B cell (primary cell): ENCODE measurements at places on chromosomes 11 and 22.

DNA sequence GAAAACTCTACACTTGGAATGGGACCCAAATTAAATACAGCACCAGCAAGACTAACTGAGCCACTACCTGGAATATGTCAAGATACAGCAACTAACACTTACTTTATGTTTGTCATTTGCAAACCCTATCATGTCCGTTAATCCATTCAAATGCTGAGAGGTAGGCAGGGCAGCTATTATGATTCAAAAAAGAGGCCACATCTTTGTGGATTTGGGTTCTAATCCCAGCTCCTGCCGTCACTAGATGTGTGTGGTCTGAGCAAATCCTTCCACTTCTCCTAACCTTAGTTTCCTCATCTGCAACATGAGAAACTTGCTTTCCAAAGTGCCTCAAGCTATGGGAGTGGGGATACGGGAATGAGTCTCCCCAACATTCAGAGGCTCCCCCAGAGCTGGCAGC, 24.2 kb downstream of the FLI1 start:
- no peak for DNase-seq

DNA sequence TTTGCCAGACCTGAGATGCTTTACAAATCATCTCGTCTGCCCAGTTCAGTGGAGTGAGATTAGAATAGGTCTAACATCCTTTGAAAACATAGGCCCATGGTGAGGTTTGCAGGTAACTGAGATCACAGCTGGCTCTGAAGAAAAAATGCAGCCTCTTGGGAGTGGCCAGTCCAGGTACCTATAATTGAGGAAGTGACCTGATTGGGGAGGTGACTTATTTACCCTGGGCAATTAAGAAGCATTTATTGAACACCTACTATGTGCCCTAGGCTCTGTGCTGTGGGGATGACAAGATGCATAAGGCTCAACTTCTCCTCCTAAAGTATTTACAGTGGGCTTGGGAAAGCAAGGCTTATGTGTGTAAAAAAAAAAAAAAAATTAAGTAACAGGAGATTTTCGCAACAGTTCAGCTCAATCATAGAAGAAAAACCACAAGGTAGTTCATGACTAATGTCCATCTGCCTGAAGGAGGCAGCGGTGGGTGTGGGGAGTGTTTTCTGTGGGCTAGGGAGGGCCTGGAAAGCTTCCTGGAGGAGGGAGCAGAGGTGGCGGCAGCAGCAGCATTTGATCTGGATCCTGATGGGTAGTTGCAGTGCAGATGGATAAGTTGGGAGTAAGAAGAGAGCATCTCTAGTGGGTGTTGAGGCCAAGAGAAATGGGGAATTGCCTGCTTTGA, 16.1 kb downstream of the MICAL2 start:
- DNase-seq, result no peak

DNA sequence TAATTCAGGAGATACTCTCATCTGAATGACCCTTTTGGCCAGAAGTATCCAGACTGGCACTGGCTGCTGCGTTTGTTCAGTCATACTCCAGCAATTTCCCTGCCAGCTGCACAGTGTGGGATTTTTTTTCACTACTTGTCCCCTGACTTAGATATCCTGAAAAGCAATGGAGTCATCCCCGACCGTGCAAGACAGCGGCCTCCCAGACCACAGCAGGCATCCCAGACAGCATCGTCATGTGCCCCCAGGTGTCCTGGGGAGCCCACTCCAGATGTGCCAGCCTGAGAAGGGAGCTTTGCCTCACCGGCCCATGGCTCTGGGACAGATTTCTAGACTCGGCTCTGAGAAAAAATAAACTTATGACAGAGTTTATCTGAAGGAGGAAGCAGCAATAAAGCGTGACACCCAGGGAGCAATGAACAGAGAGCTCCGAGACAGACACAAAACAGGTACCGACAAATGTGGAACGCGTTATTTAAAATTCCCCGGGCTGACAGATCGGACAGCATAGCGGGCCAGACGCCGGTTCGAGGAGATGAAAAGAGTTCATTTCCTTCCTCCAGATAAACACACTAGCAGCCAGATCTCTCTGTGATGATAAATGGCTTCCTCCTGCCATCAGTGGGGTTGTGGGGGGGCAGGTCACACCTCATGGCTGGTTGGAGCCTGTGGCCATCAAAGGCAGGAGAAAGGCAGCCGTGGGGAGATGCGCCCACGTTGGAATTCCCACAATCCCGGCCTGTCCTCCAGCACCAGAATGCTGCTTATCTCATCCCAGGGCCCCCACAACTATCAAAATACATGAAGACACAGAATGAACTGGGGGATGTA, 106.4 kb upstream of the FGF3 start:
- DNase-seq, result peak; percentile 28

DNA sequence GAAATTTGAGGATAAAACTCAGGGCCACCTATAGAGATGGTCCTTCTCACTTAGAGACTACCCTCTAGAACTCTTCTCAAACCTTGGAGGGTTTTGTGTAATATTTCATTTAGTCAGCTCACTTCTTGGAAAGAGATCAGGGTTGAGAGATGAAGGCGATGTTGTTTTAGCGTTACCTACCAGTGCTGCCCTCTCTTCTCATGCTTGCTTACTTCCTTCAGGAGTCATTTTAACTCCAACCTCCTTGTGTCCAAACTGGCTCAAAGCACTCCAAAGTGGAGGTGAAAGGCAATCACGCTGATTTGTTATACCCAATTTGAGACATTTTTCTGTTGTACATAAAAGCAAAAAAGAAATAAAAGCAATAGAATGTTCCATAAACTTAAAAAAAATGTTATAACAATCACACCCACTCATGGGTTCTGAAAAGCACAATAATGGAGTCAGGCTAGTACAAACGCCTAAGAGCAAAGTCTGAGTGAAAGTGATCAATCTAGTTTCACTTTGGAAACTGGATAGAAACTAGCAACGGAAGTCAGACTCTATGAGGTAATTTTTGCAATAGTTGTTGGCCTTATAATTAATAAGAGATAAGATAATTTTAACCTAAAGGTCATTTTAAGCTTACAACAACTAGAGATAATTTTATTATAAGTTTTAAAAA, 117.1 kb downstream of the MRTFA start:
- peak; percentile 34 for DNase-seq

GRCh38 chr22:46140989-46141928, 9.1 kb upstream of the PPARA start:
- DNase-seq, result no peak

DNA sequence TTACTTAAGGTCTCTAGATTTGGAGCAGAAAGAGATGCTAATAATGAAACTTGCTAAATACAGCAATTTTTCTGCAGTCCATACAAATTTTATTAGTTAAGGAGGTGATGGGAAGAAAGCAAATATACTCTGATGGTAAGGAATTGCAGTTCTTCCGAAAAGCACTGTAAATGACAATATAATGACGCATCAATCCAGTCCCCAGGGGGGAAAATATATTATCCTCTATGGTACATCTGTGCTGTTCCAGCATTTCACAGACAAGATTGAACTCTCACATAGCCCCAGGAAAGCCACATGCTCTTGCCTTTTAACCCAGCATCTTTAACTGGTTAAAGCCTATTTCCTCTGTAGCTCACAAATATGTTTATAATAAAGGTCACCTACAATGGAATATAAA, 416.6 kb upstream of the CCDC90B start:
- no peak for DNase-seq

DNA sequence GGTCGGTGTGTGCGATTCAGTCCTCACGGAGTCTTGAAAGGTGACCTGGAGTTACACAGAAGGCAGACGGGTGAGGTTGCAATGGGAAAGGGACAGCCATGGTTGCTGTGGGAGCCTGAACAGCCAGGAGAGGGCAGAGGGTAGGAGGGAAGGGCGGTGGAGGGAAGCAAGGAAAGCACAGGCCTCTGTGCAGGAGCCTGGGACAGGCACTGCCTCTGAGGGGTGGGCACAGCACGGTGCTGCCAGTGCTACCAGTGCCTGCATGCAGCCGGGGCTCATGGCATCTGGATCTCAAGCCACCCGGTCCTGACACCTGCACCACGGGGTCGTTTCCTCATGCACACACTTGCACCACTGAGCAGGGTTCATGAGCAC, 401.0 kb downstream of the TBC1D22A start:
- no peak for DNase-seq

DNA sequence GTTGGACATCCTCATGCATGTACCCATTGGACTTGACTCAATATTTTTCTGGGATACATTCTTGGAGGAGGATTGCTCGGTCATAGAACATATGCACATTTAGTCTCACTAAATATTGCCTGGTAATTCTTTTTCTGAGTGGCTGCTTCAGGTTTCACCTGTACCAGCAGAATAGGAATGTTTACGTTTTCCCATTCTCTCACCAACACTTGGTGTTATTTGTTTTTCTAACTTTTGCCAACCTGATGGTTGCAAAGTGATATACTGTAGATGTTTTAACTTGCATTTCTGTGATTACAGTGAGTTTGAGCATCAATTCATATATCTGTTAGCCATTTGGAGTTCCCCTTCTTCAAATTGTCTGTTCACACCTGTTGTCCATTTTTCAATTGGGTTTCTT, 1.3 kb upstream of the MRGPRD start:
- DNase-seq, result no peak

GRCh38 chr11:100939571-100939970, 190.0 kb downstream of the PGR start:
- DNase-seq, result no peak

DNA sequence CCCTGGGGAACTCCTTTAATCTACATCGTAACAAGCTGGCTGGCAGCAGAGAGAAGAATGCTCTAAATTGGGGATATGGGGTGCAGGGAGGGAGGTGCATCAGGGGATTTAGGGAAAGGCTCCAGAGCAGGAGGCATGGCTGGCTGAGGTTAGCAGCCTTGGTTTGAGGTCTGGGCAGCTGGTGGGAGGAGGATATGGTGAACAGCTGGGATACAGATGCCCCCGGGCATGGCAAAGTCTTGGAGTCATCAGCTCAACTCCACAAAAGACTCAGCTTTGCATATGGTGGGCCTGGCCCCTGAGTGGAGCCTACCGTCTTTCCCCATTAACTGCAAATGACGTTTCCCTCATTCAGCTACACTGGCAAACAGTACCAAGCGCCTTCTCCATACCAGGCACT, 5.4 kb downstream of the FAM83F start:
- no peak for DNase-seq

DNA sequence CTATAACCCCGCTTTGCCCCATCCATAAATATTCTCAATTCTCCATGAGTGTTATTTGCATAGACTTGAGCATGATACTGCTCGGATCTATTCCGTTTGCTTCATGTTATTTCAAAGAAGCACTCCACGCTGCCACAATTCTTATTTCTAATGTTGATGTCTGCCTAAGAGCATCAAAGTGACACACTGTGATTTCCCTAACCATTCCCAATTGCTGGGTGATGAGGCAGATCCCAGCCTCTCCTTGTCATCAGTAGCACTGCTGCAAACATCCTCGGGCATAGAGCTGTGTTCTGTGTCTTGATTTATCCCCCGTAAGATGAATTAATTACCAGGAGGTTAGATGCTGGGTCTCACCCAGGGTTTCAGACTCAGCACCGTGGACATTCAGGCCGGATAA, 178.3 kb upstream of the SEZ6L start:
- DNase-seq, result no peak

DNA sequence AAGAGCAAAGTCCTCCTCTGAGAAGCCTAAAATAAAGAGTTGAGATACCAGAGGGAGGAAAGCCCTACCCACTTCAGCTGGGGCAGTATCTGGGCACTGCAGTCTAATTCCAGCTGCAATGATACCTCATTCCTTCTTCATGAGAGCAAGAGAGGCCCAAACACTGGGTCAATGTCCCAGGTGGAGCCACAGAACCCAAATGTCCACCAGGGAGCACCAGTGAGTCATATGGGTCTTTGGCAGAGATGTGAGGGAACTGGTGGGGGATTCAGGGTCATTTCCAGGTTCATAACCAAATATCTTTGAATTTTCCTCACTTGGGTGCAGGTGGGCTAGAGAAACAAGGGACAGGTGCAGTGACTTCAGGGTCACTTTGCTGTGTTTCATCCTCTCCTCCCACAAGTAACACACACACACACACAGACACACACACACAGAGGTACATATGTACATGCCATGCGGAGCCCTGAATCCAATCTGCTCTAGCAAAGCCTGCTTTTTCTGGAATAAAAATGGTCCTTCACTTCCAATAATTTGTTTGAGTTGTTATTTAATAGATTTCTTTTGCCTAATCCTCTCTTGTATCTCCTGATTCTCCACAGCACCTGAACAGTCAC, 585.4 kb downstream of the SOX6 start:
- no peak for DNase-seq

DNA sequence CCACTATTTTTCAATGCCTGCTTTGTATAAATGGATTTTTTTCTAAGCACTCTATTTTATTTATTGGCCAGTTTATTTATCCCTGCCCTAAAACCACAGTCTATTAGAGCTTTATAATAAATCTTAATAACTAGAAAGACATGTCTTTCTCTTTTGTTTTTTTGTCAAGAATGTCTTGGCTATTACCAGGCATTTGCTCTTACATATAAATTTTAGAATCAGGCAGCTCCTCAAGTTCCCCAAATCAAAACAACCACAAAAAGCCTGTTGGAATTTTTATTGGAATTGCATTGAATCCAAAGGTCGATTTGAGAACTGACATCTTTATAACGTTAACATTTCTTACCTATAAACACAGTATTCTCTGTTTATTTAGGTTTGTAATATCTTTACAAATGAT, 85.8 kb upstream of the SC5D start:
- DNase-seq, result no peak

DNA sequence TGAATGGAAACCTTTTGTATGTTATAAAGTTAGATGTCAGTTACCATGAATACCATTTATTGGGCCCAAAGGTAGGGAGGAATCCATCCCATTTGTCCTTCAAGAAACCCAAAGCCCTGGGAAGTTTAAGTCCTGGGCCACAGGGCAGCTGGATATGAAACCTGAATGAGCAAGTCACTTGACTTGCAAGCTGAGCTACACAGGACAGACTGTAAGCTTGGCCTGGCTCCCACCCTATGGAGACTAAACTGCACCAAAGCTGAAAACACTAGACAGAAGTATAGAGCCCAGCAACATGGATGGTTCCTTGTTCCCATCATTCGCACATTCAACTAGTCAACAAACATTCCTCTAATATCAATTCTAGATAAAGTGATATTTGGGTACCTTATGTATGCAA, 71.3 kb downstream of the KCNC1 start:
- no peak for DNase-seq

DNA sequence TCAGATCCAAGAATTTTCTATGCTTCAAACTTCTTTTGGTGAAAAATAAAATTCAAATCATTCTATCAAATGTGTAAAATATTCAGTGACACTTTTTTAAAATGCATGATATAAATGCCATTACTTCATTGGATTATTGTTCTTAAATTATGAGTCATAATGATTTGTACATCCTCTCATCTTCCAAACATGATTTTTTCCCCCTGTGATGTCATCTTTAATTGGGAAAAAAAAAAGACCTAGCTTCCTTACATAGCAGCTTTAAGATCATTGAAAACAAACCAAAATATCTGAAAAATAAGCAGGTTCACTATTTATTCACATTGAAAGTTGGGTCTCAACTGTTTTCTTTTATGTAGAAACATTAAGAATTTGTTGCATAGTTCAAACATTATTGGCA, 1549.4 kb downstream of the LRRC4C start:
- no peak for DNase-seq
